ENCODE measurements at places on chromosomes 12 and 14.

- no peak for DNase-seq
Observed at GRCh38 chr14:106141242-106142220, 615.1 kb downstream of the TMEM121 start.

DNA sequence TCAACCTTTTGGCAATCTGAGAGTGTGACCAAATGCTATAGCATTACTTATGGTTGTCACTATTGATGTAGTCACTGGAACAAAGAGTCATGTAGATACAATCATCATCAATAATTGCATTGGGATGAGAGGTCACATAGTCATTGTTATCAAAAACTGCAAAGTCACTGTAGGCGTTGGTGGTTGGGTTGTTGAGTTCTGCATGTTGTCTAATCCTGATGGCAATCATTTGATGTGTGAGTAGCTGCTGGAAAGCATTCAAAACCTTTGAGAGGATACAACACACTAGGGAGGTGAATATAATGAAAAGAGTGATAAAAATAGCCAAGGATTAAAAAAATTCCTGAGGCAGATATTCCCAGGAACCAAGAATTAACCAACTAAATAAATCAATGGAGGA, 214.7 kb upstream of the SYT10 start:
- DNase-seq, result no peak

- peak; percentile 54 for DNase-seq
Observed at GRCh38 chr12:107200394-107200793, 107.0 kb upstream of the CRY1 start.

- DNase-seq, result peak; percentile 20
Observed at GRCh38 chr12:15045451-15045850, 72.6 kb downstream of the PDE6H start.

DNA sequence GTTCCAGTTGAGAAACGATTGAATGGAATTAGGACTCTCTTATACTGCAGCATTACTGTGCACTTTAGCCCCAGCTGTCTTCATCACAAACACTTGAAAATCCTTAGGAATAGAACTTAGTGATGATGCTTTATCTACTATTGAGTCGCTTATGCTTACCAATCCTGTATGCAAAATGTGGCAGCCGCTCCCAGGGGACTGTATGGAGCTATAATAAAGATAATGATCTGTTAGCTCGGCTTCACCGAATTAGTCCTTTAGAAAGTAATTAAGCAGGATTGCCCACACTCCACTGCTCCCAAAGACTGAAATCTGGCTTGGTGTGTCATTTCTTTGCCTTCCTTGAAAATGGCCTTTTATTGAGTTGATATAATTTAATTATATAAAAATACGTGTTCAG, 10.6 kb downstream of the EML1 start:
- DNase-seq, result no peak

DNA sequence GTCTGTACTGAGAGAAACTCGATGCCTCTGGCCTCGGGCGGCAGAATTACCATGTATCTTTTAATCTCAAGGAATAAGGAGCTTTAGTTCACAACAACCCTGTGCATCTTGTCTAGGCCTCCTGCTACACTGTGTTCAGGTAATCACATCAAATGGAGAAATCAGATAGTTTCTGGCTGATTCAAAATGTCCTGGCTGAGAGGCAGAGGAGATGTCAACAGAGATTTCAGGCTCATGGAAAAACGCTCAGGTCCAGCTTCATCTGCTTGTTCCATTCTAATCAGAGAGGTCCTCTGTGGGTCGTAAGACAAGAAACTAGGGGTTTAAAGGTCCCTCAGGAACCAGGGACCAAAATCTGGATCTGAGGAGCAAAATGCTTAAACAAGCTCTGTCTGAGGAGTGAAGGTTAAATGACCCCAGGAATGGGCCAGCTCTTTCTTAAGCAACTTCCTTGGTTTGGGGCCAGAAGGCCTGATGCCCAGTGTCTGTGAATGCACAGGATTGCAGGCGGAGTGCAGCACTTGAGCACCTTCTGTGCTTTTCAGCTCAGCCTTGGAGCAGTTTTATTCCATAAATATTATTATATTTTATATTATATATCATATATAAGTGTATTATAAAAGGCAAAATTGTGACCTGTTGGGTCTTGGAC, 170.2 kb upstream of the PRICKLE1 start:
- DNase-seq, result peak; percentile 80

DNA sequence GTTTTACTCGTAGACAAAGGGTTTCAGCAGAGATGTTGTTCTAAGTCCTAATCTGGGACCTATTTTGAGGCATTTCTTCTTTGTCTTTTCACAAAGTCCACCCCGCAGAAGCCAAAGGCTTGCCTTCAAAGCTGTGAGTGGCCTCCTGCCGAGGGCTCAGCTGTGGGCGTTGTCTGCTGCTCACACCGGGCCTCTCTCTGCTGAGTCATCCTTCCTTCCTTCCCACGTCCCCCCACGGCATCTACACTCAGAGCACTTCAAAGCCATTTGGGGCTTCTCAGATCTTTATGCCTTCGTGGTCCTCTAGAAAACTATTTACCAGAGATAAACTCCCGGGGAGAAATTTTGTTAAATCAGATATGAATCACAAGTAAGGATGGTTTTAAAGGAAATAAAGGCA, 115.9 kb upstream of the TMPO start:
- peak; percentile 73 for DNase-seq

DNA sequence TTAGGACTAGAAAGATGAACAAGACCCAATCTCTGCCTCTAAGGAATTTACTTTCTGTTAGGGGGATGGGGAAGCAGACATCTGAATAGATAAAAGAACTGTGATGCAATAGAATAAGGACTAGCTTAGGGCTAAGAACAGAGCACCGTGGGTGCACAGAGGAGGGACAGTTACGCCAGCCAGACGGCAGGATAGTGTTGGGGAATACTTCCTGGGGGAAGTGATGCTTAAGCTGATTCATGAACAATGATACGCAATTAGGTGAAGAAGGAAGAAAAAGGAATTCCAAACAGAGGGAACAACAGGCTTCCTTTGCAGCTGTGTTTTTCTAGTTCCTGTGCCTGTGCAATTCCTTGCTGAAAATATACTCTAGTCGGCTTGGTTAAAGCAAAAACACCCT, 501.1 kb downstream of the APAF1 start:
- no peak for DNase-seq

GRCh38 chr14:54325766-54326165, 71.0 kb upstream of the CDKN3 start:
- no peak for DNase-seq

- DNase-seq, result no peak
Observed at GRCh38 chr14:104660597-104660996, 28.8 kb upstream of the INF2 start.

GRCh38 chr12:1791104-1791841, 29.1 kb upstream of the LRTM2 start:
- DNase-seq, result peak; percentile 74

- peak; percentile 51 for DNase-seq
Observed at GRCh38 chr14:89349171-89350008, 67.6 kb downstream of the FOXN3 start.

DNA sequence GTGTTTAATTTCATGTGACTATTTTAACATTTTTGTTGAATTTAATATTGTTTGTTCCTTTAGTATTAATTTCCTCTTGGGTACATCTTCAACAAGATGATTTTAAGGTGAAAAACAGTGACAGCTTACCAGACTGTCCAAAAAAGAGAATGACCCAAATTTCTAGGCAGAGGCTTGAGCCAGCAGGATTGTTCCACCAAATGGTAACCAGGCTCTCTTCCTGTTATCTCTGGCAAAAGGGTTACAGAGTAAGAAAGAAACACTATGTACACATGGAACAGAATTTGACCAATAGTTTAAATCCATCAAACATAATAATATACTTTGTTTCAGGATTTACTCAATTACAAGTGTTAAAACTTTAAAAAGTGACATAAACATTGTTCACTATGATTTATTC, 39.0 kb downstream of the YAF2 start:
- no peak for DNase-seq

GRCh38 chr14:100767003-100767787, 40.5 kb downstream of the DLK1 start:
- no peak for DNase-seq

DNA sequence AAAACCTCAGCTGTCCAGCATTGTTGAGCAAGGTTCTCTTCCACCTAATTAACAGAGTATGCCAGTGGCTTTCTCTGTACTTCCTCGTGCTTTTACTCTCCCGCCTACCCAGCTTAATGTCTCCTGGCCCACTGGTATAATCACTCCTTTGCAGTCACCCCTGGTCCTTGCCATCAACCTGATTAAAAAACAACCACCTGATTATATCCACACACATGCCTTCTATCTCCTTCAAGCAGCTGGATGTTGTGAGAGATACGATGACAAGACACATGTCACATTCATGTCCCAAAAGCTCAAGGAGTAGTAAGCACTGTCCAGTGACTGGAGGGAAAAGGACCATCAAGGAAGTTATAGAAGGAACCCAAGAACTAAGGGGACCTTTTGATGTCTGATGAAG, 241.3 kb upstream of the GRIP1 start:
- no peak for DNase-seq

DNA sequence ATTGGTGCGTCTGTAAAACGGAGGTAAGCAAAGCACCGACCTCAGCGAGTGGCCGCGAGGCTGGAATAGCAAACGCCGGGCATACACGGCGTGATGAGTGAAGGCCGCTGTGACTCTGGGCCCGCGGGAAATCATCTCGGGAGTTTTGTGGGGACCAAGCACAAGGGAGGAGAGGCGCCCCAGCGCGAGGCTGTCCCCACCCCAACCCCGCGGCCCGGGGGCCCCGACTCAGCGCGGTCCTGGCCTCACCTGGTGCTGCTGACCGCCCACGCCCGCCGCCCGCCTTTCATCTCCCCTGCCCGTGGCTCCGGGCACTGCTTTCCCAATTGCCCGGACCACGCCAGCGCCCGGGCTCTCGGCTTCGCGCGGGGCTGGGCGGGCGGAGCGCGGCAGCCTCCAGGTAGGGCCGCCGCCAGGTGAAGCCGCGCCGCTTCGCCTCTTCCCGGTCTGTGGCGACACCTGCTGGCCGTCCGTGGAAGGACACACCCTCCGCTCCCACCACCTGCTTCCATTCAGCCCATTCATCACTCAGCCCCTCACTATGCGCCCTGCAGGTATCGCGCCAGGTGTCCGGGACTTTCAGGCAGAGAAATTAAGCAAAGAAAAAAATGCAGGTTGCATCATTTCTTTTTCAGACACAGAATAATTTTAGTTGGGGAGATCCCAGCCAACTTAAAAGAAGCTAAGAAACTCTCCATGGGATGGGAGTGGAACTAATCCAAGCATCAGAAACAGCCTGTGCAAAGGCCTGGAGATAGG, 360.4 kb downstream of the MED13L start:
- DNase-seq, result peak; percentile 58

DNA sequence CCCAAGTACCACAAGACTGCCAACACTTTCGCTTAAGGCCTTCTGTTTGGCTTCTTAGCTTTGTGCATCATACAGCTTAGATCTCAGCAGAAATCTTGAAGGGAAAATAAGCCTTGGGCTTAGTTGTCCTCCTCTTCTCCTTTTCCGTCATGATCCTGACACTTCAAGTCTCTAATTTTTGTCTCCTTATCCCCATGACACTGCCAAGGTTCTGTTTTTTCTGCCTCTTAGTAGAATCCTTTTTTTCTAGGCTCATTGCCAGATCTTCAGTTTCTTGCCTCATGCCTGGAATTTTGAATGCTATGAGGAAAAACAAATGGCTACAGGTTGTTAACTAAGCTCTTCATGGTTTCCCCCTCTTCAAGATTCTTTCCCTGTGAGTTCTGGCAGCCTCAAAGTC, 450.4 kb downstream of the LRFN5 start:
- peak; percentile 30 for DNase-seq

DNA sequence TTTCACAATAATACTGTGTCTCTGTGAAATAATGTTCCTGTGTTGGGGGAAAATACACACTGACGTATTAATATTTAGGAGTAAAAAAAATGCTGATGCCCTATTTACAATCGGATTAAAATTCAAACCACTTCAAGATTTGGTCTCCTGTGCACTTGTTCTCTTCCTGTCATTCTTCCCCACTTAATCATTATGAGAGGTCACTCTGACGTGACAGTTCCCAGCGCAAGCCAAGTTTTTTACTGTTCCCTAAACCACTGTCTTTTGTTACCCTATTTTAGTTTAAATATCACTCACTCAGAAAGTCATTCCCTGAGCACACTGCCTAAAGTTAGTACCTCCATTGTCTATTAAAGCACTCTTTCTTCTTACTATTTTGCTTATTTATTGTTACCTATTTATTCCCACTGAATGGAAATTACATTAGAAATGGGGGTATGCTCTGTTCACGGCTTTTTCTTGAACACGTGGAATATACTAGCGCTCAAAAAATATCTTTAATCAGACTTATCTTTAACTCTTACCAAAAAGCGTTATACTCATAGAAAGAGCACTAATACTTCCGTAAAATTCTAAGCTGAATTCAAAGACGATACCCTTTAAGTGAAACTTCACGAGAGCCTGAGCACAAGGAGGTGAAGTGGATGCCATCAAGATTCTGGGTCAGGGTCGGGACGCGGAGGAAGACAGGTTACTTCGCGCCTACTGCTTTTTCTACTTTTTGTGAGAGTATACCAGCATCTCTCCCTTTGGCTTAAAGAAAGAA, 670 bp upstream of the PSMA3 start:
- DNase-seq, result peak; percentile 42

- DNase-seq, result no peak
Observed at GRCh38 chr12:61070640-61071414, 1189.4 kb upstream of the USP15 start.

GRCh38 chr12:48810903-48811431, 7.3 kb upstream of the CACNB3 start:
- DNase-seq, result peak; percentile 79

DNA sequence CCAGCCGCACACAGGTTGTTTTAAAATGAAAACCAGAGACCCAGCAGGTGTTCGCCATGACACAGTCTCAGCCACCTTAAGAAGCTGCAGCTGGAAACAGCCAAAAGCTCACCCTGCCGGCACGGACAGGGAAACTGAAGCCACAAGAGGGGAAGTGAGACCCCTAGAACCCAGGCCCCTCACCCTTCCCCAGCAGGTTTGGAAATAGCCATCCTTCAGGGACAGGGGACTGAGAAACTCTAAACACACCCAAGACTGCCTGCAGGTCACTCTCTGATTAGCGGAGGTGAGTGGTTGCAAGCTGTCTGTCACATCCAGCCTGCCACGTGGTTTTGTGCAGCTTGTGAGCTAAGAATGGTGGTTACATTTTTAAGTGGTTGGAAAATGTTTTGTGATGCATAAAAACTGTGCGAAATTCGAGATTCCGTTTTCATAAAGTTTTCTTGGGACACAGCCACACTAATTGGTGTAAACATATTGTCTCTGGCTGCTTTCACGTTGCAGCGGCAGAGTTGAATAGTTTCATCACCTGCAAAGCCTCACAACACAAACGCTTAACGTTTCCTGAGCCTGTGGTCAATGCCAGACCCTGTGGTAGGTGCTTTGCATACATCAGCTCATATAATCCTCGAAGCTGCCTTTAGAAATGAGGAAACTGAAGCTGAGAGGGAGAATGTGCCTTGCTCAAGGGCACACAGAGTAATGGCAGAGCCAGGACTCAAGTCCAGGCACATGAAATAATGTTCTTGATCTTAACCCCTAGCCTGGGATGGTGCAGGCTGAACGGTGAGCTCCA, 1.7 kb upstream of the SELPLG start:
- peak; percentile 51 for DNase-seq

- DNase-seq, result peak; percentile 88
Observed at GRCh38 chr12:64675795-64676194, 65.5 kb downstream of the RASSF3 start.

- no peak for DNase-seq
Observed at GRCh38 chr14:59564366-59564765, 12.2 kb downstream of the CCDC175 start.

- no peak for DNase-seq
Observed at GRCh38 chr12:76539727-76540126, 19.8 kb downstream of the OSBPL8 start.

- no peak for DNase-seq
Observed at GRCh38 chr14:67373347-67373746, 13.2 kb downstream of the EIF2S1 start.

GRCh38 chr12:133058203-133059113, 21.1 kb downstream of the ZNF84 start:
- peak; percentile 7 for DNase-seq

Data from astrocyte of the hippocampus (primary cell).